Umbilical cord (tissue), 2 donors: ENCODE measurements at places on chromosomes 5 and 9. TPM values are rescaled to one million over a fixed set of nuclear protein-coding genes. Genes with fewer than 3 reads are reported as not detected.

GRCh38 chr9:20361656-20362570 is 260.4 kb downstream of the MLLT3 start:
- no peak for DNase-seq

GRCh38 chr5:172617817-172618216 is 23.2 kb upstream of the NEURL1B start:
- no peak for DNase-seq

- DNase-seq = no peak
These were observed 40.3 kb downstream of the NEK6 start for GRCh38 chr9:124297915-124298645.

- no peak for DNase-seq
These were observed 575.3 kb downstream of the RAB3C start for GRCh38 chr5:59158165-59158564.

Gene C9orf152
- not detected for total RNA-seq

Gene PCDHGA8
- total RNA-seq = 3.9 TPM

DNA sequence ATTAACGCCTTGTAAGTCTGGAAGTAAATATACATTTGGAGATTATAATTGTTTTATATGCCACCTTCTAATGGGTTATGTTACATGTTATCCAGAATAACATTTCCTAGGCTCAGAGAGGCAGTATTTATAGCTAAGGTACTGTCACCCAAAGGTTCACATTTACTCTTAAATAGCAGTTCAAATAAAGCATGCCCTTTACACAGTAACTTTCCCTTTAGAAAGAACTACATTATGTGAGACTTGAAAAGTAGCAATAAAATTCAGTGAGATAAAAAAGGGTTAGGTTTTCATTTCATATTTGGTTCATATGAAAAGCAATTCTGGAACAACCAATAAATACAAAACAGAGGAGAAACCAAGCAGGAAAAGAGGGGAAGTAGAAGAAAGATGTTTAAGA is 35.1 kb downstream of the SKIC3 start:
- no peak for DNase-seq

DNA sequence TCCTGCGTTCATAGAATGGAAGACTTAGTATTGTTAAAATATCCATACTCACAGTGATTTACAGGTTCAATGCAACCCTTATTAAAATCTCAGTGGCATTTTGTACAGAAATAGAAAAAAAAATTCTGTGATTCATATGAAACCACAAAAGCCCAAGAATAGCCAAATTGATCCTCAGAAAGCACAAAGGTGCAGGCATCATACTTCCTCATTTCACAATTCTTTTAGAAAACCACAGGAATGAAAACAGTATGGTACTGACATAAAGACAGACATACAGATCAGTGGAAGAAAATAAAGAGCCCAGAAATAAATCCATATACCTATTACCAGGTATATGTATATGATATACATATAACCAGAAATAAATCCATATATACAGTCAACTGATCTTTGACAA is 86.8 kb upstream of the MEGF10 start:
- DNase-seq = no peak

- DNase-seq = no peak
These were observed 37.0 kb downstream of the FAF2 start for GRCh38 chr5:176485176-176485575.

Gene SLC25A2
- total RNA-seq = 1.9 TPM
